ENCODE measurements at places on chromosomes 7 and 10.
A peak's percentile ranks its signal among the peaks of the same experiment; 100 is the strongest.

DNA sequence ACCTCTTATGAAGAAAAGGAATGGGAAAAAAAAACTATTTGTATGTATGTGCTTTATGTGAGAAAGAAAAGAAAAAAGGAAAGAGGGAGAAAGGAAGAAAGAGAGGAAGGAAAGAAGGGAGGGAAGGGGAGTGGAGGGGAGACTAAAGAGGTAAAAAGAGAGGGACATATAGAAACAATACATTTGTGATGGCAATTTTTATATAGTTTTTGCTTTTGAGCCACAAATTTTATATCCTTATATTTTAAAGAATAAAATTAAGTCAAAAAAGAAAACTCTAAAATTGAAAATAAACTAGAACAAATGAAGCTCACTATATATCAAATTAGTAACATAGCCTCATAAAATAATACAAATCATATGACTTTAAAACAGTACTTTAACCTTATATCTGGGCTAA, 11.0 kb downstream of the C7orf25 start:
- DNase-seq = no peak

GRCh38 chr7:120400806-120401455, 128.0 kb downstream of the KCND2 start:
- DNase-seq = no peak

GRCh38 chr10:6721480-6721879, 141.4 kb upstream of the PRKCQ start:
- peak; percentile 43 for DNase-seq

GRCh38 chr10:9681655-9682054, 1336.0 kb upstream of the CELF2 start:
- no peak for DNase-seq

- no peak for DNase-seq
Measured at GRCh38 chr10:81728692-81729091, 146.3 kb upstream of the NRG3 start.

- peak; percentile 27 for DNase-seq
Measured at GRCh38 chr10:62093863-62094291, 174.8 kb downstream of the RTKN2 start.

- DNase-seq = no peak
Measured at GRCh38 chr10:28981007-28981406, 303.7 kb downstream of the BAMBI start.

DNA sequence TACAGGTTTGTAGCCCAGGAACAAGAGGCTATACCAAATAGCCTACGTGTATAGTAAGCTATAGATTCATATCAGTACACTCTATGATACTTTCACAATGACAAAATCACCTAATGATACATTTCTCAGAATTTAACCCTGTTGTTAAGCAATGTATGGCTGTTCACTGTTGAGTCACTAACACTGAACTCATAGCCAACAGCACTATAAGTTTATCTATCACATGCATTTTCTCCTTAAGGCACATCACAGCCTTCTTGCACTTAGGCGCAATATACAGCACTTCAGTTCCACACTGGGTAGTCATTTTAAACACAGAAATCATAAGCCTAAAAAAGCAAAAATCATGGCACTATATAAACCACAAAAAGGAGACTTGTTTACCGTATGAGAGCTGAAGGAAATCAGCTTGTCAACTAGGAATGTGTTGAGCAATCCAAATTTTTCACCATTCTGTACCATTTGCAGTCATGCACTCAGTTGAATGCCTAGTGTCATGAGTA, 45.6 kb downstream of the ZNF438 start:
- DNase-seq = no peak

DNA sequence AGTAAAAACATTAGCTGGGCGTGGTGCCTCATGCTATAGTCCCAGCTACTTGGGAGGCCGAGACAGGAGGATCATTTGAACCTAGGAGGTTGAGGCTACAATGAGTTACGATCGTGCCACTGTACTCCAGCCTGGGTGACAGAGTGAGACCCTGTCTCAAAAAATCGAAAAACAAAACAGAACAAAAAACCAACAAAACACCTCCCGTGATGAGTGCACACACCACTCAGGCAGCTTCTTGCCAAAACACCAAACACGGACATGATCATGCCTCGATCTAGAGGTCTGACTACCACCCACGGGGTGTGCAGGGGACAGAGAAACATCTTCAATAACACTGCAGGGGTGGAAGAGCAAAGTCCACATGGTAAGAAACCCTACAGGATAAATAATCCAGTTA, 44.4 kb downstream of the AMZ1 start:
- no peak for DNase-seq

GRCh38 chr10:122243550-122243949, 27.5 kb upstream of the BTBD16 start:
- no peak for DNase-seq

GRCh38 chr10:129847741-129848483, 116.2 kb downstream of the EBF3 start:
- DNase-seq = no peak

- DNase-seq = no peak
Measured at GRCh38 chr10:132345345-132345744, 13.4 kb downstream of the LRRC27 start.

DNA sequence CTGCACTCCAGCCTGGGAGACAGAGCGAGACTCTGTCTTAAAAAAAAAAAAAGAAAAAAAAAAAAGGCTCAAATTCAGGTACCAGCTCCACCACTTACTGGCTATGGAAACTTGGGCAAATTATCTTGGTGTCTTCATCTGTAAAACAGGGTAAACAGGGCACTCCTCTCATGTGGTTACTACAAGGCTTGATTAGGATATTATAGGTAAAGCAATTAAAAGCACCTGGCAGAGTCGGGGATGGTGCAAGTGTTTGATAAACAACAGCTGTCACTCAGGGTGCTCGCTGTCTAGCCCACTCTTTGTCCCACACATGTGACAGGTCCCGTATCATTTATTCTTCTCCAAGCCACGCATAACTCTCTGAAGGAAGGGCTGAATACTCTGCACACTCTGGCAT, 96.9 kb downstream of the SORBS1 start:
- no peak for DNase-seq

- no peak for DNase-seq
Measured at GRCh38 chr10:18399158-18399557, 252.2 kb downstream of the NSUN6 start.

DNA sequence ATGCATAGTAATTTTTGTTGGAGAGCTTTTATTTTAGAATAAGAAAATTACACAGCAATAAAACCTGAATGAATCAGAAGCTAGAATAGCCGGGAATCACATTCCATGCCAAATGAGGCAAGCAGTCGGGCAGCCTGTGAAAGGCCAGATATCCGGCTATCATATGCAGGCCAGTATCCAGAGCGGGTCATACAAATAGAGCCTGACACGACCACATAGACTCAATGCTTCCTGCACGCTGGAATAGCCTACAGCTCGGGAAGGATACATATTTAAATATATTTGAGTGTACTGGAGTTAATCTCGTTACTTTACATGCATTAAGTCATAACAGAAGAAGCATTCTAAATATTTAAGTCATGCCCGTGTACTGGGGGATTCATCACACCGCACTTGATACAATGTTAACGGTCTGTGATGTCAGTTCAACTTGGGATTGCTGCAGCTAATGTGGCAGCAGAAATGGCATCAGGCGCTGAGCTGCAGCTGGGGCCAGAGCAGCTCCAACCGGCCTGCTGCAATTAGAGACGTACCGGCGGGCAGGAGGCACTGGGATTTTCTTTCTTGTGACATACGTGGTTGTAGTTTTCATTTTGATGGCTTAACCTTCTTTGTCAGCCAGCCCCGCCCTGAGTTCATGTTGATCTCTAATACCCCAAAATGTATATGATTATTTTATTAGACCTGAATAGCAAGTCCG, 112.0 kb downstream of the EBF3 start:
- DNase-seq = no peak

- no peak for DNase-seq
Measured at GRCh38 chr7:107701191-107701590, 40.6 kb downstream of the SLC26A4 start.

- no peak for DNase-seq
Measured at GRCh38 chr10:117865945-117866344, 180.8 kb downstream of the RAB11FIP2 start.

GRCh38 chr7:5630670-5631069, 150.8 kb downstream of the RNF216 start:
- no peak for DNase-seq

DNA sequence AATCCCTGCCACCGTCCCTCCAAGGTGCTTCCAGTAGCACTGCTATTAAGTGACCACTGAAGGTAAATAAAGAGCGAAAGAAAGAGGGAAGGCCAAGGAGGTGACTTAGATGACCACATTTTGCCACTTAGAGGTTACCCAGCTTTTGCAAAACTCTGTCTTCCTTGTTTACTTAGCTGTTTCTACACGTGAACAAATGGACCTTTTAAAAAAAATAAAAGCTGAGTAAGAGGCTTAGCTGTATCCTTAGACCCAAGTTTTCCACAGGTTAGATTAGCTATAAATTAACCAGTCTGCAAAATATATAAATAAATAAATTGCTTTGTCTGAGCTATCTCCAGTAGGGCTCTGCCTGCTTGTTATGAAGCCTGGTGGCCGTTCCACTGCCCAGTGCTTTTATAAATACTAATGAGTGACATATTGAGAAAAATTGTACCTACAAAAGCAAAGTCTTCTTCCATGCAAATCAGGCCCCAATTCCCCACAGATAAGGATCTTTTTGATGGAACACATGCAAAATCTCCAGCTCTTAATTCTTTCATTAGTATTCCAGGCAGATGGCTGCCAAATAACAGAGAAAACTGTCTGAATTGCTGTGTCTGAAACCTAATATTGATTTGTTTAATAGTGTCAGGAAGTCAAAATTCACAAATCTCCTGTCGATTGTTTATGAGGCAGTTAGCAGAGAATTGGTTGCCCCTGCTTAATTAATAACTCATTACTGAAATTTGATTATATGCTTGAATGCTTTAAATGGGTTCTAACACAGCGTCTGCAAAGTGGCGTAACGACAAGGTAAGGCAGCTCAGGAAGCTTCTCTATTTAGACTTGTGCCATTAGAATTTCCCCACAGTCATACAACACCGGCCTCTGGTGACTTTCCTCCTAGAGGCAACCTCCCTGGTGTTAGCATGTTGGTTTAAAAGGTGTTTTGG, 176.7 kb downstream of the EMX2 start:
- no peak for DNase-seq

DNA sequence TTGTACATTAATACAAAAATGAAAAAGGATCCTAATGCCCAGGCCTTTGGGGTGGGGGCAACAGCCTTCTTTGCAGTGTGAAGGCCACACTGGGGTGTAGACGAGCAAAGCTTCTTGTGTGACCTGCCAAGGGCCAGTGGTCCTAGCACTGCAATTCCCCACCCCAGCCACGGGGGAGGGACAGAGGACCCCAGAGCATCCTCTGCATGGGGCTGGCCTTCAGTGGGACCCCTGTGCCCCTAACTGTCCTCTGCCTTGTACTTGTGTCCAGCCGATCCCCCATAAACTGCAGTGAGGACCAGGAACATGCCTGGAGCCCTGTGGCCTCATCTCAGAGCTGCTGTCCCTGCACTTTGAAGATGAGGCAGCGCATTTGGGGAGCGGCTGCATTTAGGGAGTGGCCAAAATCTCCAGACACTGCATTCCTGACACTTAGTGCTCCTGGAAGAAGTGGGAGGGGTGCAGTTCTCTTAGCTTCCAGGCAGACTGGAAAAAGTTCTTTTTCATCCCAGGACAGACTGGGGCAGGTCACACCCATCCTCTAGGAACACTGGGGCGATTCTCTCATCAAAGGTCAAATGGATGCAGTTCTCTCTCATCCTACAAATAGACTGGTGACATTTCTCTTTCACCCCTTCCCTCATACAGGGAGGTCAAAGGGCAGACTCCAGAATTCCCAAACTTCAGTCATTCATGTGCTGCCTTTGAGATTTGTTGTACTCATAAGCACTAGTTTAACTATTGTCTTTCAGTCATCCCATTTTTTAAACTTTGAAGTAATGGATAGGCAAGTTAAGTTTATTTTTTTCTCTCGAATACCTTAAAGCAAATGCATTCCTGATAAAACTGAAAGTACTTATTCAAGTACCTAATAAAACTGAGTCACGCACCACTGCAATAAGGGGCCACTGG, 922 bp upstream of the MYO1G start:
- DNase-seq = peak; percentile 65

GRCh38 chr7:55536619-55537457, 35.5 kb downstream of the VOPP1 start:
- no peak for DNase-seq

GRCh38 chr7:23345601-23346000, 46.5 kb downstream of the MALSU1 start:
- no peak for DNase-seq

GRCh38 chr7:66150471-66150870, 35.8 kb downstream of the CRCP start:
- no peak for DNase-seq

DNA sequence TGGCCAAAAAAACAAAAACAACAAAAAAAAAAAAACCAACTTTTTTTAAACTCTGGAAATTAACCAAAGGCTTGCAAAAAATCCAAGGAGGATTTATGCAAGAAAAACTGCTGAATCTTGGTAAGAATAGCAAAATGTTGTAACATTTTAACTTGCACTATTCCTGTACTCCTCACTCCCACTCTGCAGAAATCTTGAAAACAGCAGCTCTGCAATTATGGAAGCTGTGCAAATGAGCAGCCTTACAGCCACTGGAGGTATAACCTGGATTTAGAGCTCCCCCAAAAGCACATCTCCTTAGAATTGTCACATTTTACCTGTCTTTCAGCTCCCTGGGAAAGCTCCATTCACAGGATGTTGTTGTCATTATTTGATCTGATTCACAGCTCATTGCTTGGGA, 41.8 kb upstream of the LRGUK start:
- no peak for DNase-seq

GRCh38 chr10:86169506-86170254, 196.9 kb downstream of the GRID1 start:
- no peak for DNase-seq

GRCh38 chr7:85765698-85766298, 578.9 kb upstream of the SEMA3D start:
- peak; percentile 8 for DNase-seq
